ENCODE measurements at places on chromosomes 16 and 17. TPM values are rescaled to one million over a fixed set of nuclear protein-coding genes. Genes with fewer than 3 reads are reported as not detected.

NFATC2IP gene
- 25.2 TPM for polyA plus RNA-seq

PLLP gene
- 9.5 TPM for polyA plus RNA-seq

CDC27 gene
- 33.8 TPM for polyA plus RNA-seq

ZSCAN10 gene
- not detected for polyA plus RNA-seq

CCL7 gene
- polyA plus RNA-seq, result 0.15 TPM

DRC7 gene
- not detected for polyA plus RNA-seq

TM4SF5 gene
- polyA plus RNA-seq, result 0.18 TPM

C16orf92 gene
- not detected for polyA plus RNA-seq

GUCY2D gene
- polyA plus RNA-seq, result not detected

NEUROD2 gene
- not detected for polyA plus RNA-seq

TP53TG3B gene
- polyA plus RNA-seq, result not detected

PIRT gene
- polyA plus RNA-seq, result 1.9 TPM

KRTAP3-1 gene
- not detected for polyA plus RNA-seq

CX3CL1 gene
- polyA plus RNA-seq, result 56.5 TPM

ITGAD gene
- polyA plus RNA-seq, result 0.05 TPM

CDH15 gene
- polyA plus RNA-seq, result 0.05 TPM

FZD2 gene
- 14.7 TPM for polyA plus RNA-seq

BCL6B gene
- 9.9 TPM for polyA plus RNA-seq

KRT40 gene
- not detected for polyA plus RNA-seq

NATD1 gene
- polyA plus RNA-seq, result 9.8 TPM

ABCA3 gene
- 8.3 TPM for polyA plus RNA-seq

CRHR1 gene
- 0.09 TPM for polyA plus RNA-seq

GPR179 gene
- 0.04 TPM for polyA plus RNA-seq

DHRS7C gene
- polyA plus RNA-seq, result 0.16 TPM

HIGD1B gene
- polyA plus RNA-seq, result 9.6 TPM

KRT25 gene
- polyA plus RNA-seq, result not detected

TBC1D26 gene
- polyA plus RNA-seq, result not detected

SLC6A2 gene
- 0.27 TPM for polyA plus RNA-seq

CHST6 gene
- 0.15 TPM for polyA plus RNA-seq

CRAMP1 gene
- polyA plus RNA-seq, result 11.2 TPM

CD79B gene
- polyA plus RNA-seq, result 7.2 TPM

LGALS9B gene
- polyA plus RNA-seq, result not detected

MEIOC gene
- 0.05 TPM for polyA plus RNA-seq

CENPX gene
- polyA plus RNA-seq, result 124 TPM

SGSH gene
- 30.6 TPM for polyA plus RNA-seq

MEFV gene
- 0.80 TPM for polyA plus RNA-seq

RNF227 gene
- polyA plus RNA-seq, result 3.8 TPM

MLYCD gene
- 3.8 TPM for polyA plus RNA-seq

MAP2K6 gene
- 2.6 TPM for polyA plus RNA-seq

KRTAP4-4 gene
- polyA plus RNA-seq, result not detected

BAIAP3 gene
- polyA plus RNA-seq, result 2.7 TPM

KIF2B gene
- polyA plus RNA-seq, result not detected

SCPEP1 gene
- polyA plus RNA-seq, result 89.4 TPM

ACSM2B gene
- 0.28 TPM for polyA plus RNA-seq

ACSF2 gene
- polyA plus RNA-seq, result 32.6 TPM

RNF135 gene
- 17.1 TPM for polyA plus RNA-seq

NCBP3 gene
- polyA plus RNA-seq, result 21.2 TPM

FOXC2 gene
- 0.73 TPM for polyA plus RNA-seq

KRT13 gene
- 401 TPM for polyA plus RNA-seq

TBX4 gene
- polyA plus RNA-seq, result 13.0 TPM

KRTAP2-1 gene
- not detected for polyA plus RNA-seq

GRIN2A gene
- 0.06 TPM for polyA plus RNA-seq

ITGA2B gene
- polyA plus RNA-seq, result 0.56 TPM

HNF1B gene
- polyA plus RNA-seq, result 1.5 TPM

APRT gene
- 167 TPM for polyA plus RNA-seq

CDH5 gene
- polyA plus RNA-seq, result 44.0 TPM

JPH3 gene
- 0.53 TPM for polyA plus RNA-seq

All from urinary bladder (tissue), 4 donors.